ENCODE measurements at places on chromosomes 2 and 18. TPM values are rescaled to one million over a fixed set of nuclear protein-coding genes. Genes with fewer than 3 reads are reported as not detected.

GRCh38 chr2:177799531-177799930 lies 273.0 kb downstream of the PDE11A start:
- no peak for DNase-seq

- no peak for DNase-seq
These were observed 915.4 kb downstream of the DCDC2C start for GRCh38 chr2:4618630-4619228.

DNA sequence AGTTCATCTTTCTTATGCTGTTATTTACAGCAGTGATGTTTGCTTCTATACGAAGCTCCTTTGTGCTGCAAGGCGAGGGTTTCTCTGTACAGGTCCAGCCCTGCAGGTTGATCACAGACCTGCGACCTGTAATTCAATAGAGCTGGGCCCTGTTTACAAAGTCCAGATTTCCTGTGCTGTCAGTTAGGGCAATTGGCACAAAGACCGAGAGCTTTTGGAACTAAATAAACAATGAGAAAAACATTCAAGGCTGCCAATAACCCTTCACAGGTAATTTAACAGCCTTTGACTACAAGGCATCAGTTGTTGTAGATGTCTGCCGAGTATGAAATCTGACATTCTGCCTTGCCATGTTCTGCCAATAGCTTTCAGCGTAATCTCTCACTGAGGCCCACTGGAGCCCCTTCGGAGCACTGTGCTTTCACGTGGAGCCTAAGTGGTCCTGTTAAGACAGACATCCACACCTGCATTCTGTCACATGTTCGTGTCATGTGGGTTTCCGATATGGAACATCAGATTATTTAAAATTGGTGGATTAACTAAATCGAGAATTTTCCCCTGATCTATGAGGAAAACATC lies 232.5 kb downstream of the PTGR3 start:
- no peak for DNase-seq

GRCh38 chr2:54638774-54639187 lies 84.7 kb upstream of the EML6 start:
- DNase-seq = no peak

- no peak for DNase-seq
These were observed 231.5 kb downstream of the PTH2R start for GRCh38 chr2:208638059-208638458.

- DNase-seq = no peak
These were observed 24.4 kb downstream of the GPR39 start for GRCh38 chr2:132441051-132441450.

- DNase-seq = no peak
These were observed 27.3 kb upstream of the INHBB start for GRCh38 chr2:120318626-120319025.

The DCDC2C gene
- total RNA-seq = not detected

The LBX2 gene
- total RNA-seq = 1.9 TPM

GRCh38 chr18:5817816-5818215 lies 77.5 kb downstream of the TMEM200C start:
- no peak for DNase-seq

- no peak for DNase-seq
These were observed 74.0 kb downstream of the UNC80 start for GRCh38 chr2:209845666-209846065.

The PRKAG3 gene
- not detected for total RNA-seq

DNA sequence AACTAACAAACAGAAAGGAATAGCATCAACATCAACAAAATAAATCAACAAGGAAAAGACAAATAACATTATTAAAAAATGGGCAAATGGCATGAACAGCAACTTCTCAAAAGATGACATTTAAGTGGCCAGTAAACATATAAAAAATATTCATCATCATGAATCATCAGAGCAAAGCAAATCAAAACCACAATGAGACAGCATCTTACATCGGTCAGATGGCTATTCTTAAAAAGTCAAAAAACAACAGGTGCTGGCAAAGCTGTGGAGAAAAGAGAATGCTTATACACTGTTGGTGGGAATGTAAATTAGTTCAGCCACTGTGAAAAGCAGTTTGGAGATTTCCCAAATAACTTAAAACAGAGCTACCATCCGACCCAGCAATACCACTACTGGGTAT lies 327.1 kb downstream of the CMPK2 start:
- no peak for DNase-seq

- no peak for DNase-seq
These were observed 39.9 kb downstream of the CROCC2 start for GRCh38 chr2:240946046-240946445.

DNA sequence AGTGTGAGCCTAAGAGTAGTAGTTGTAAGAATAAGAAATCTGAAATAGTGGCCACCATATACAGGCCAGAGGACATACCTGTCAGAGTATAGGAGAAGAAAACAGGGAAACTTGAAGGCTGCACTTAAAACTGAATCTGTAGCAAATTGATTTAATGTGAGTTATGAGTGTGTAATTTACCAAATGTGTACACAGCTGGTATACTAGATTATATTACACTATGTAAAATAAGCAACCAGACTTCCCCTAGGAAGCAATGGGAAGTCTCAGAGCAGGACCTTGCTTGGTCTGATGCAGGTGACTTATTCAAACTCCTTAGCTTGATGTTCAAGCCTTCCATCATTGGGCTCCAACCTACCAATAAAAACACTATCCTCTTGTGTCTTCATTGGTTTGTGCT lies 17.3 kb upstream of the EPC2 start:
- DNase-seq = no peak

GRCh38 chr18:12064086-12064763 lies 29.4 kb upstream of the ANKRD62 start:
- no peak for DNase-seq

GRCh38 chr2:20516646-20517341 lies 69.9 kb downstream of the RHOB start:
- no peak for DNase-seq

The RAB31 gene
- 44.2 TPM for total RNA-seq

The RAB17 gene
- total RNA-seq = 12.1 TPM

- DNase-seq = no peak
These were observed 1.3 kb downstream of the EML6 start for GRCh38 chr2:54724560-54725342.

The KIF5C gene
- total RNA-seq = 7.0 TPM

GRCh38 chr2:224594840-224595239 lies 9.7 kb upstream of the CUL3 start:
- DNase-seq = no peak
